Uterine smooth muscle cell (primary cell): ENCODE measurements at places on chromosomes 16 and 17. TPM values are rescaled to one million over a fixed set of nuclear protein-coding genes. Genes with fewer than 3 reads are reported as not detected.

KRTAP2-1 gene
- total RNA-seq = not detected in 2 replicates

RND2 gene
- 0.44 and 0.50 TPM in 2 replicates for total RNA-seq

PNMT gene
- 0.22 TPM in 1 of 2 replicates, not detected in the other for total RNA-seq

MYH1 gene
- under 0.01 TPM in 1 of 2 replicates, not detected in the other for total RNA-seq

TMEM238L gene
- total RNA-seq = not detected in 2 replicates

ARHGAP44 gene
- total RNA-seq = 1.7 and 1.9 TPM in 2 replicates

CSH1 gene
- total RNA-seq = not detected in 2 replicates
